Activated CD8-positive, alpha-beta memory T cell treated with anti-CD3 and anti-CD28 coated beads for 36 hours (primary cell): ENCODE measurements at places on chromosomes 3 and 15. TPM values are rescaled to one million over a fixed set of nuclear protein-coding genes. Genes with fewer than 3 reads are reported as not detected.

CIAO2A gene
- total RNA-seq: 78.1 TPM

LRRIQ4 gene
- 0.17 TPM for total RNA-seq

CMTM7 gene
- 47.6 TPM for total RNA-seq

HRG gene
- total RNA-seq: not detected

ACTRT3 gene
- total RNA-seq: 2.5 TPM

NOX5 gene
- total RNA-seq: not detected

SCG3 gene
- total RNA-seq: not detected

XYLB gene
- 5.9 TPM for total RNA-seq

RTP4 gene
- total RNA-seq: 1.8 TPM

SOX2 gene
- not detected for total RNA-seq

C3orf85 gene
- not detected for total RNA-seq

GABPB1 gene
- total RNA-seq: 48.1 TPM

VIPR1 gene
- total RNA-seq: 3.3 TPM

GOLGA8T gene
- not detected for total RNA-seq

CCDC9B gene
- total RNA-seq: 0.34 TPM

FAM162A gene
- total RNA-seq: 109 TPM

ZPLD1 gene
- total RNA-seq: not detected

LMAN1L gene
- not detected for total RNA-seq

AGBL1 gene
- not detected for total RNA-seq

RHOV gene
- 0.51 TPM for total RNA-seq

USP13 gene
- 12.9 TPM for total RNA-seq

SI gene
- not detected for total RNA-seq

ZBBX gene
- total RNA-seq: not detected

RBPMS2 gene
- total RNA-seq: not detected

FBXW12 gene
- not detected for total RNA-seq

CSPG5 gene
- total RNA-seq: 0.74 TPM

MORC1 gene
- total RNA-seq: not detected

LRRC15 gene
- total RNA-seq: not detected

PODXL2 gene
- total RNA-seq: 1.7 TPM

CIB2 gene
- 2.6 TPM for total RNA-seq

FILIP1L gene
- total RNA-seq: 0.23 TPM

CLEC3B gene
- 0.27 TPM for total RNA-seq

SLC9C1 gene
- total RNA-seq: not detected

ZNF774 gene
- 1.1 TPM for total RNA-seq

TGM5 gene
- not detected for total RNA-seq

GPR149 gene
- total RNA-seq: not detected

MYL3 gene
- total RNA-seq: not detected

GOLGA8O gene
- 0.23 TPM for total RNA-seq

FAM81A gene
- total RNA-seq: 2.2 TPM

CCR4 gene
- 40.9 TPM for total RNA-seq

PIERCE2 gene
- not detected for total RNA-seq

MYRIP gene
- not detected for total RNA-seq

IL16 gene
- total RNA-seq: 80.8 TPM

CTXN2 gene
- not detected for total RNA-seq

ESYT3 gene
- 0.13 TPM for total RNA-seq

MYO5C gene
- 0.17 TPM for total RNA-seq

CX3CR1 gene
- 0.51 TPM for total RNA-seq

ANKUB1 gene
- not detected for total RNA-seq

CCK gene
- not detected for total RNA-seq

MME gene
- total RNA-seq: not detected
